ENCODE measurements at places on chromosomes 6 and 20. TPM values are rescaled to one million over a fixed set of nuclear protein-coding genes. Genes with fewer than 3 reads are reported as not detected.

GRCh38 chr6:154450498-154450897 is 60.0 kb downstream of the CNKSR3 start:
- H3K36me3 ChIP-seq = no peaks in the 10 kb centered on the region
- no peaks in the 10 kb centered on the region for H3K27me3 ChIP-seq
- no peaks in the 10 kb centered on the region for H3K4me1 ChIP-seq
- no peak overlapping the region for H3K4me3 ChIP-seq
- DNase-seq = no peak
- H3K27ac ChIP-seq = no peak overlapping the region

GRCh38 chr20:48904566-48905296 is 16.8 kb upstream of the ARFGEF2 start:
- peak; percentile 84 for DNase-seq
- peak overlapping the region; percentile 65 for H3K27ac ChIP-seq
- H3K36me3 ChIP-seq = peaks cover 3% of the 10 kb centered on the region
- H3K4me1 ChIP-seq = peaks cover 18% of the 10 kb centered on the region
- peaks cover 2% of the 10 kb centered on the region for H3K27me3 ChIP-seq

DNA sequence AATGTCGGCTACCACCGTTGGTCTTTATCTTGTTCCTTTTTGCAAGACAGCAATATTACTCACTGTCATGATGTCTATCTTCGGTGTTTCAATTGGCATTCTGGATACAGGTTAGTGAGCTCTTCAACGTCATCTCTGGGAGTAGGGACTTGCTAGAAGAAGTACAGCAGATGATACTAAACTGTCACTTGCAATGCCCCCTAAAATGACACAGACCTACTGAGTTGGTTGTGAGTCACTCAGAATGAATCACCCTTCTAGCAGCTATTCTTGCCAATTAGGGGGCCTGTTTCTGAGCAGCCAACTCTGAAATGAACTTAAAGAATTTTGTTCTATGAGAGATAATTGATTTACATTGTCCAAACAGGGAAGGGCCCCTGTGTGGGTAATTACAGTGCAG is 176.5 kb downstream of the SLC16A10 start:
- H3K36me3 ChIP-seq = peaks cover 37% of the 10 kb centered on the region
- peak; percentile 17 for DNase-seq
- no peak overlapping the region for H3K27ac ChIP-seq
- H3K4me1 ChIP-seq = peaks cover 41% of the 10 kb centered on the region
- H3K4me3 ChIP-seq = no peak overlapping the region

GRCh38 chr6:113402544-113402943 is 454.6 kb upstream of the MARCKS start:
- no peaks in the 10 kb centered on the region for H3K27me3 ChIP-seq
- H3K36me3 ChIP-seq = no peaks in the 10 kb centered on the region
- no peaks in the 10 kb centered on the region for H3K4me1 ChIP-seq
- H3K27ac ChIP-seq = no peak overlapping the region
- DNase-seq = no peak

DNA sequence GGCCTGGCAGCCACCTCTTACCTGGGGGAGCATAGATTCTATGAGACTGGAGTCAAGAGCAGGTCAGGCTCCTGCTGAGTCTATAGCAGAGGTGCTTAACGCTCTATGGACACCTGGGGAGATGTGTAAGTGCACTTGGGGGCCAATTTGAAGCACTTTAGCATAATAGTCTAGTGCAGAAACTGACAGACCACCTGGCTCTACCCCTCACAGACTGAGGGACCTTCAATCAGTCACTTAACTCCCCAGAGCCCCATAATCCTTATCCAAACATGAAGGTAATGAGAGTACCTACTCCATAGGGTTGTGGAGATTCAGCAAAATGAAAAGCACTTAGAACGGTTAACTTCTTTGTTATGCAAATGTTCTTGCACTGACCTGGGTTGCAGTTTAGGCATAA is 87.3 kb upstream of the SLC22A16 start:
- H3K4me3 ChIP-seq = no peak overlapping the region
- H3K27ac ChIP-seq = no peak overlapping the region
- peaks cover 20% of the 10 kb centered on the region for H3K4me1 ChIP-seq
- no peaks in the 10 kb centered on the region for H3K36me3 ChIP-seq
- no peaks in the 10 kb centered on the region for H3K27me3 ChIP-seq

DNA sequence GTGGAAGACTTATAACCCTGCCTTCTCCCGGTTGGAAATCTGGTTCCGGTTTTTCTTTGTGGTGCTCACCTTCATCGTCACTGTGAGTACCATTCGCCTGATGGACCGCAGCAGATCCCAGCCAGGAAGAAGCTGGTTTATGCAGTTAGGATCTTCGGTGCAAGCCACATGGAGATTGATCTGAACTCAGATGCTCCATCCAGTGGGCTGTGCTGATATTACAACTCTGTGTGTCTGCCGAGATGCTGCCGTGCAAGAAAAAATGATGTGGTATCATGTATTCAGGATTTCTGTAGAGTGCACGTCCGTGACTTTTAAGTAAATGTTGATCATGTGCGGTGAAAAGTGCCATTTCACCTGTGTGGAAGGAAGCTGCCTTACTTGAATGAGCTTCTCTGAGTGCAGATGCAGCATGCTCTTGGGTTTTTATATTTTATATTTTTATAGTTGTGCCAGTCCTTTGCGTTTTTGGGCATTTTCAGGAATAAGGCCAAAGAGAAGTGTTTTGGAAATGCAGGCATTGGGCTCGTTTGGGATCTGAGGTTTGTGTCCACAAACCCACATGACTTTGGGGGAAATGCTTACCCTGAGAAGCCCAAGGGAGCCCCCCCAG is 39.2 kb downstream of the DYNLT1 start:
- H3K27ac ChIP-seq = no peak overlapping the region
- H3K4me1 ChIP-seq = no peaks in the 10 kb centered on the region
- no peaks in the 10 kb centered on the region for H3K27me3 ChIP-seq
- peak; percentile 77 for DNase-seq

DNA sequence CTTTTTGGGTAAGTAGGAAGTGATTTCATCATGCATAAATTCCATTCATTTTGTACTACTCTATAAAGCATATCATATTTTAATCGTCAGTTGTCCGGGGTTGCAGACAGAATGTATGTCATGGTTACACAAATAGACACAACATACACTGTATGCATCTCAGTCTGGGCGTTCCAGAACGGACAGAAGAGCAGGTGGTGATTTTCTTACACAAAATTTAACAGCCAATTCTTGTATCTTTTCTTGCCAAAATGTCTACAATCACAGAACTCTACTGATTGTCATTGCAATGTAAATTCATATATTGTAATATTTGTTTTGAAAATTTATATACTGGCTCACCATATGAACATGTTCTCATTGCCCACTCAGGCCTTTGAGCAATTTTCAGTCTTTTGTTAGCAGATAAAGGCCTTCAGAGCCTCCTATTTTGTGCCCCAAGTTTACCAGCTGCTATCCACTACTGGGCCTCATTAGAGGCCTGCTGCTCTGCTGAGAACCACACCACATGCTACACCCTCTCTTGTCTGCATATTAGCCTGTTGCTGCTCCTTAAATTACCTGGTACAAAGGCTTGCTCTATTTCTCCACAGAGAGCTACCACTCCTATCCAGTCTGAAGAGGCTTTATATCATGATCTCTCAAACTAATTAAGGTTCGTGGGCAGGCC is 61.5 kb downstream of the PRDM13 start:
- H3K27me3 ChIP-seq = peaks cover 8% of the 10 kb centered on the region
- no peaks in the 10 kb centered on the region for H3K36me3 ChIP-seq
- no peak overlapping the region for H3K4me3 ChIP-seq
- H3K27ac ChIP-seq = no peak overlapping the region
- H3K4me1 ChIP-seq = no peaks in the 10 kb centered on the region

- no peak overlapping the region for H3K4me3 ChIP-seq
- DNase-seq = no peak
- no peaks in the 10 kb centered on the region for H3K36me3 ChIP-seq
- no peak overlapping the region for H3K27ac ChIP-seq
- no peaks in the 10 kb centered on the region for H3K4me1 ChIP-seq
- no peaks in the 10 kb centered on the region for H3K27me3 ChIP-seq
These were observed 58.8 kb upstream of the NKAIN2 start for GRCh38 chr6:123744840-123745239.

- no peaks in the 10 kb centered on the region for H3K27me3 ChIP-seq
- H3K4me1 ChIP-seq = no peaks in the 10 kb centered on the region
- no peak overlapping the region for H3K27ac ChIP-seq
These were observed 14.3 kb upstream of the ABCC10 start for GRCh38 chr6:43413002-43413401.

DNA sequence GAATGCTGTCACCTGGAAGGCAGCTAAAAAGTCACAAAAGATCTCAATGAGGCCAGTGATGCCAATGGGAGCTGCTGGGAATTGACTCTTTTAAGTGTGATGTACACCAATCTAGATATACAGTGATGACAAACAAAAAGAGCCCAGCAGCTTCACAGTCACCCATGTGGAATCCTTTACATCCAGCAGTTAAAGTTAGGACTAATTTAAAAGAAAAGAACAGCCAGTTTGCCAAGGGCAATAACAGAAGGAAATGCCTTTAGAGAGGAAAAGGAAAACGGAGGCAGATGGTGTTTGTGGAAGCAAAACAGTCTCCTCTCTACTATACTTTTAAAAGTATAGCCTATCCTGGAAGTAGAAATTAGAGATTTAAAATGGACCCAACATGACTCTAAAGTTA is 873.5 kb downstream of the EPHA7 start:
- DNase-seq = no peak
- no peaks in the 10 kb centered on the region for H3K36me3 ChIP-seq
- H3K27ac ChIP-seq = no peak overlapping the region
- no peaks in the 10 kb centered on the region for H3K4me1 ChIP-seq

DNA sequence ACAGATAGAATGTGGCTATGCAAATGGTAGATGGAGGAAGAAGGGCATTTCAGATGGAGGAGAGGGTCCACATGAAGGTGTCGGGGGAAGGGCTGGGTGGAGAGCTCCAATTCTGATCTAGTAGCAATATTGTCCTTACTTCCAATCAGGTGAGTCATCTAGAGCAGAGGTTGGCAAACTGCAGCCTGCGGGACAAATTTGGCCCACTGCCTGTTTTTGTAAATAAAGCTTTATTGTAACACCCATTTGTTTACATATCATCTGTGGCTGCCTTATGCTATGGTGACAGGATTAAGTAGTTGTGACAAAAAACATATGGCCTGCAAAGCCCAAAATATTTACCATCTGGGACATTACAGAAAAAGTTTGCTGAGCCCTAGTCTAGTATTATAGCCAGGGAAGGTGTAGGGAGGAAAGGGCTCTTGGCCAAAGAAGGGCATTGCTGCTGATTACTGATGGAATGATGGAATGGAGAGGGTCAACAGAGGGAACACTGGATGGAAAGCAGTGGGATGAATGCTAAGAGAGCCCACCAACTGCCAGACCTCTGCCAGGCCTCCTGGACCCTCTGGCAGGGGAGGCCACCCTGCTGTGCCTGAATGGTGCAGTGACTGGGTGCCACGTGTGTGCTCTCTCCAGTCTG is 79.8 kb downstream of the SLC22A23 start:
- no peaks in the 10 kb centered on the region for H3K27me3 ChIP-seq
- no peak overlapping the region for H3K27ac ChIP-seq
- H3K4me3 ChIP-seq = no peak overlapping the region
- no peak for DNase-seq
- no peaks in the 10 kb centered on the region for H3K36me3 ChIP-seq
- peaks cover 12% of the 10 kb centered on the region for H3K4me1 ChIP-seq

GRCh38 chr6:100620085-100620840 is 155.5 kb upstream of the SIM1 start:
- H3K27me3 ChIP-seq = no peaks in the 10 kb centered on the region
- H3K4me1 ChIP-seq = no peaks in the 10 kb centered on the region
- H3K4me3 ChIP-seq = no peak overlapping the region

GRCh38 chr6:48021904-48022303 is 89.1 kb downstream of the PTCHD4 start:
- H3K27me3 ChIP-seq = peaks cover 2% of the 10 kb centered on the region
- H3K36me3 ChIP-seq = no peaks in the 10 kb centered on the region
- H3K4me1 ChIP-seq = no peaks in the 10 kb centered on the region

DNA sequence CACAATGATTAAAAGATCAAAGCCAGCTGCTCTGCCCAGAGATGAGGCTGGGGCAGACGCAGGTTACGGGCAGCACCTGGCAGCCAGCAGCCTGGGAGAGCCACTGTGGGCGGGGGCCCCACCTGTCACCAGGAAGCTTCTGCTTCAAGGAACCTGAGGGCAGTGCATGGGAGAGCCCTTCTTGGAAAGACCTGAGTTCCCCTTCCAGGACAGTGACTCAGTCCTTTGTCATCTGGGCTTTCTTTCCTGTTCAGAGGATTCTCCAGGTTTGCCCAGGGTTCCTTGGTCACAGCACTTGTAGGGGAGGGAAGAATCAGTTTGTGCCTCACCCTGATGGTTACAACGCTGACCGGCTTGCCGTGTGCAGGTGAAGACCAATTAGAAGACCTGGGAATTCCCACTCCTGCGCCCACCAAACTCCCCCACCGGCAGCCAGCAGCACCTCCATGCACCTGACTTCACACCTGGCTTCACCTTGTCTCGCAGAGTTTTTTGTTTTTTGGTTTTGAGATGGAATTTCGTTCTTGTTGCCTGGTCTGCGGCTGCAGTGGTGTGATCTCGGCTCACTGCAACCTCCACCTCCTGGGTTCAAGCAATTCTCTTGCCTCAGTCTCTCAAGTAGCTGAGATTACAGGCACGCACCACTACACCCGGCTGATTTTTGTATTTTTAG is 2.0 kb downstream of the ZBP1 start:
- H3K27ac ChIP-seq = peak overlapping the region; percentile 92
- H3K4me1 ChIP-seq = peaks cover 58% of the 10 kb centered on the region
- H3K27me3 ChIP-seq = peaks cover 7% of the 10 kb centered on the region
- H3K4me3 ChIP-seq = peak overlapping the region; percentile 65

DNA sequence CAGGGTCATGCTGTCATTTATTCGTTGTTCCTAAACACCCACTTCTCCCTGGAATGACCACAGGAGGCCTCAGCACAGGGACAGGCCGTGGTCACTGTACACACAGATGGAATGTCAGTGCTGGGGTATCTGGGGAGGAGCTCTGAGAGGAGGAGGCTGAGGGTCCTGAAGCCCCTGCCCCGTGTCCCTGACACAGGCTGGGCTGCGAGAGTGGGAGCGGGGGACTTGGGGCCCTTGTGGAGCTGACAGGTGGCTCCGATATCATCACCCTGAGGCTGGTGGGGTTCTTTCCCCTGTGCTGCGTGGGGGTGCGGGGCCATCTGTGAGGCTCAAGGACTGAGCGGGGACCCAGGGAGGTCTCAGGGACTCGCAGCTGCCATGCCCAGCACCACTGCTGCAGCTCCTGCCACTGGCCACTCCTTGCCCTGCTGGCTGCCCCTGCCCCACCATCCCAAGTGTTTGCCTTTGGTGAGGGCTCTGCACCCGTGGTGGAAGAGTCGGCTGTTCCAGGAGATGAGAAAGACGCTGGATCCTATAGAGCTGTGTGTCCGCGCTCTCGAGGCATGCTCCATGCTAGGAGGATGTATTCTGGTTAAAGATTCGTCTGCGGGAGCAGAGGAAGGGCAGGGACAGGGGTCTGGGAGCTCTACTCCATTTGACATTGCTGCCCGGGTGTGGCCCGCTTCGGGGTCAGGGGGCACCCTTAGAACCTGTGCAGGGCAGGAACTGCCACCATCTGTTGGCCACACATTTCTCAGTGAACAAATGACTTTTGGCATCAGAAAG is 18.9 kb downstream of the NPEPL1 start:
- no peaks in the 10 kb centered on the region for H3K27me3 ChIP-seq
- no peaks in the 10 kb centered on the region for H3K36me3 ChIP-seq
- H3K4me1 ChIP-seq = no peaks in the 10 kb centered on the region
- DNase-seq = no peak
- no peak overlapping the region for H3K4me3 ChIP-seq

METTL24 gene
- total RNA-seq = not detected

RAB44 gene
- not detected for total RNA-seq

ZNF311 gene
- total RNA-seq = 1.0 TPM

BMP7 gene
- total RNA-seq = not detected

C20orf202 gene
- total RNA-seq = not detected

C6orf58 gene
- not detected for total RNA-seq

GSTA2 gene
- not detected for total RNA-seq
